ENCODE measurements at places on chromosomes 4 and X.

GRCh38 chr4:183610033-183610432 is 49.0 kb downstream of the RWDD4 start:
- DNase-seq, result peak; percentile 44

DNA sequence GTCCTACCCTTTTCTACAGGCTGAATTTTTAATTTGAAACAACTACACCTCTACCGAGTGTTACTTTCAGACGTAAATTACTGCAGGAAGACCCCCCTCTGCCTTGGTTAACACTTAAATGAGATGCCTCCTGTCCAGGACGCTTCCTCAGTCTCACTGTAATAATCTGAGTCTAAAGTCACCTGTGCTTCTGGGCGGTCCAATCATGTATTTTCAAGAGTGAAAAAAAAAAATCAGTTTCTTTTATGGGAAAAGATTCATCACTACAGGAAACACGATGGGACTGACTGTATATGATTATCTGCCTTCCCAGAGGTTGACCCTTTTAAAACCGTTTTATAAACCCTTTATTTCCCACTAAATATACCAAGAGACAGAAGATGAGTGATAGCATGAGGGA is 776 bp downstream of the RBM47 start:
- DNase-seq, result no peak

- DNase-seq, result no peak
Observed at GRCh38 chr4:132214519-132214918, 934.6 kb upstream of the PCDH10 start.

DNA sequence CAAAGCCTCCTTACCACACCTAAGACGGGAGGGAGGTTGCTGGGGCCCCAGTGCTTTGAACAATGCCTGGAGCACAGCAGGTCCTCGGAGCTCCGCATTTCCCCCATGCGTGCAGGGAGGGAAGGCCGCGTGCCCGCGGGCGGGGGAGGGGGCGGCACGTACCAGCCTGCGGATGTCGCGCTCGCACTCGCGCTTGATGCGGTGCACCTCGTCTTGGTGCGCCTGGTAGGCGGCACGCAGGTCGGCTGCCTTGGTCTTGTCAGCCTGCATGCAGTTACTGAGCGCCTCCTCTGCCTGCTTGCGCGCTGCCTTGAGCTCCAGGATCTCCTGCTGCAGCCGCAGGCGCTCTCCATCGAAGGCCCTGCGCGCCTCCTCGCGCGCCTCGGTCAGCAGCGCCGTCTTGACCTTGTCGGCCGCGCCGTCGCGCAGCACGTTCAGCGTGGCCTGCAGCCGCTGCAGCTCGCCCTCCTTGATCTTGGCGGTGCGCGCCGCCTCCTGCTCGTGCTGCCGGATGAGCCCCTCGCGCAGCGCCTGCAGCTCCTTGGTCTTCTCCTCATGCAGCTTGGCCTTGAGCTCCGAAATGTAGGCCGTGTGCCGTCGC is 87.2 kb upstream of the C4orf50 start:
- DNase-seq, result no peak

DNA sequence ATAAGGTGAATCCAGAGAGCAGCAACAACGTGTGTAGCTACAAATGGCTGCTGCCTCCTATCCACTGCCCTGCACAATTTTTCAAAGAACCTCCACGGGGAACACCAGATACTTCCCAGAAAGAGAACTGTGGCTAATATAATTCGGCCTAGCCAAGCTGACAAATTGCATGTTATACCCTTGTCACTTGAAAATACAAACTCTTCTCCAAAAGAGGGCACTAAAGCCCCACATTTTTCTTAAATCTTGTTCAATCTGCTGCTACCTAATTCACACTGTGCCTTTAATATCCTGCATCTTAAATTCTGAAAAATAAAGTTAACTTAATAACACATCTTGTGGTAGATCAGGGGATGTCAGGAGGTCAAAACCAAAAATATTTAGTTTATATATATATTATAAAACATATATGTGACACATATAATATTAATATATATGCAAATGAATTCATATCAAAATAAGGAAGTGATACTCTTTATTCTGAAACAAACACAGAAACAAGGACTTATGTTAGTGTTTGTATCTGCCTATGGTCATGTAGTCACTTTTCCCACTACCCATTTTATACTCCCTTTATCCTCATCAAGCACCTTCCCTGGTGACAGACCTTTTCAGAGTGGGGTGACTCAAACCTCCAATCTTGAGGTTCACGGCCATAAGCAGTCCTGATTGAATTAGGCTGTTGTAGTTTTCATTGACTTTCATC is 24.1 kb downstream of the CT45A1 start:
- DNase-seq, result no peak

DNA sequence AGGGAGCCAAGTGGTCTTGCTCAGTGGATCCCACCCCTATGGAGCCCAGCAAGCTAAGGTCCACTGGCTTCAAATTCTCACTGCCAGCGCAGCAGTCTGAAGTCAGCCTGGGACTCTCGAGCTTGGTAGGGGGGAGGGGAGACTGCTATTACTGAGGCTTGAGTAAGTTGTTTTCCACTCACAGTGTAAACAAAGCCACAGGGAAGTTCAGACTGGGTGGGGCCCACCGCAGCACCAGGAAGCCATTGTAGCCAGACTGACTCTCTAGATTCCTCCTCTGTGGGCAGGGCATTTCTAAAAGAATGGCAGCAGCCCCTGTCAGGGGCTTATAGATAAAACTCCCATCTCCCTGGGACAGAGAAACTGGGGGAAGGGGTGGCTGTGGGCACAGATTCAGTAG is 721.0 kb upstream of the NDST4 start:
- no peak for DNase-seq

DNA sequence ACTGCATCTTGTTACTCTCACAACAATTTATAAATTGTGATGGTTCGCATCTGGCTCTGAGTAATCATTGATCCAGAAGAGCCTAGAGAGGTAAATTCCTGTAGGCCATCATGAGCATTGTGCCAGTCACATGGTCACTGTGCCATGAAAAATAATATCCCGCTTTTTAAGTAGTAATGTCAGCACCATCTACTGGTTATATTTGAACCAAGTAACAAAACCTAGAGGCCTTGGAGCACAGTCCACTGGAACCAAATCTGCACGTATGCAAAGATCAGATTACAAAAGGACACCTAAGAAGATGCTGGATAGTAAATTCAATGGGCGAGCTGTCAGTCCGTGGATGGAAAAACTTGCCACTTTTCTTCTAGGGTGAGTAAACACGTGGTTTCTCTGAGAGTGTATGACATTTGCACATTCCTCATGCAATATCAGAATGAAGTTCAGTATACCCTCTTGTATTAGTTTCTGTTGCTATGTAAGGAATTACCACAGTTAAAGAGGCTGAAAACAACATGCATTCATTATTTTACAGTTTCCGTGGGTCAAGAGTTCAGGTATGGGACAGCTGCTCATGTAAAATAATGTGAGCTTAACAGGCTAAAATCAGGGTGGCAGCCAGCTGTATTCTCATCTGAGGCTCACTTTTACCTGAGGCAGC is 26.8 kb downstream of the FAM114A1 start:
- DNase-seq, result no peak

DNA sequence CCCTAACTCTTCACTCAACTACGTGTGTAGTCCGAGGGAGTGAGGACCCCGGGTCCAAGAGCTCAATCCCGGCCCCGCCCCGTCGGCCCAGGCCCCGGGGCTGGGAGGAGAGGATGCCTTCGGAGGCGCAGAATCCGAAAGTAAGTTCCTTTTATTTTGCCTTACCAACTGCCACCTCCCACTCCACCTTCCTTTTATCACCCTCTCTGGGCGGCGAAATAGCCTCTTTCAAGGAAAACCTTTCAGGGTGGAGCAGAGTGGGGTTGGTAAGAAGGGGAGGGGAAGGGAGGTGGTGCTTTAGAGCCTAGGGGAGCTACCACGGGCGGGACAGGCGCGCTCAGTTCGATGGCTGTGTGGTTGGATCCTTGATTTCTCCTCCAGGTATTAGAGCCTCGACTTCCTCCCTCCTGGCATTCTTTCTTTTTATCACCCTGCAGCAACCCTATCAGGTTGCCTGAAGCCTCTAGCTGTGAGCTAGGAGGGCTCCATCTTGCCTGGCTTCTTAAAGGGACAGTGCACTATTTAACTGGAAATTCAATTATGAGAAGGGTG is 191.2 kb downstream of the RRAGB start:
- peak; percentile 10 for DNase-seq

DNA sequence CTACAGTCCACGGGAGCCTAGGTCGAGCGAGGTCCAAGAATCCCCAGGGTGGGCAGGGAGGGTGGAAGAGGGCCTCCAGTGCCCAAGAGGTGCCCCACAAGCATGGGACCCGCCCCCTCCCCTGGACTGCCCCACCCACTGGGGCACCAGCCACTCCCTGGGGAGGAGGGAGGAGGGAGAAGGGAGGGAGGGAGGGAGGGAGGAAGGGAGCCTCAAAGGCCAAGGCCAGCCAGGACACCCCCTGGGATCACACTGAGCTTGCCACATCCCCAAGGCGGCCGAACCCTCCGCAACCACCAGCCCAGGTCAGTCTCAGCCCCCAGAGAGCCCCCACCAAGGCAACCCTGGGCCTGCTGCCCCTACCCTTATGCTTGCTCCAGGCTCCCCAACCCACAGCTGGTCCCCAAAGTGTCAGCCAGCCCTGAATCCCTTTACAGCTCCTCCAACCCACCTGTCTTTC is at the start of gene GATA1:
TSS of gene GATA1 (plus strand) at position 250 of the 460 bp plus-strand sequence. CDS start 4,520 bp downstream, outside the sequence.
- no peak for DNase-seq

- DNase-seq, result no peak
Observed at GRCh38 chr4:141977433-141977832, 341.1 kb downstream of the IL15 start.
